ENCODE measurements at places on chromosomes 7 and 10.
A peak's percentile ranks its signal among the peaks of the same experiment; 100 is the strongest.

- no peak for DNase-seq
Observed at GRCh38 chr7:14191686-14192098, 202.2 kb upstream of the ETV1 start.

DNA sequence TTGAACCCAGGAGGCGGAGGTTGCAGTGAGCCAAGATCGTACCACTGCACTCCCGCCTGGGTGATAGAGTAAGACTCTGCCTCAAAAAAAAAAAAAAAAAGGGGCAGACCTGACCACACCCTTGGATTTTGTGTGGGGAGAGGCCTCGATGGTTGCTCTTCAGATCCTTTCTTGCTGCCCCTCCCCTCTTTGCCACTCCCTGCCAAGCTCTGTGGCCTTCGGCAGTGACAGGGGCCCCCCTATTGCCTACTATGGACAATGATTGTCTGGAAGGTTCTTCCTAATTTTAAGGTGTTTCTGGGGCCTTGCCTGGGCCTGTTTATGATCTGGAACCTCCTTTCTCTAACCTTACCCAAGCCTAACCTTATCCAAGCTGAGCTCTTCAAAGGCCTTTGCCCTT, 795 bp downstream of the PRF1 start:
- no peak for DNase-seq

GRCh38 chr10:42954766-42955492, 121.9 kb upstream of the RET start:
- no peak for DNase-seq

DNA sequence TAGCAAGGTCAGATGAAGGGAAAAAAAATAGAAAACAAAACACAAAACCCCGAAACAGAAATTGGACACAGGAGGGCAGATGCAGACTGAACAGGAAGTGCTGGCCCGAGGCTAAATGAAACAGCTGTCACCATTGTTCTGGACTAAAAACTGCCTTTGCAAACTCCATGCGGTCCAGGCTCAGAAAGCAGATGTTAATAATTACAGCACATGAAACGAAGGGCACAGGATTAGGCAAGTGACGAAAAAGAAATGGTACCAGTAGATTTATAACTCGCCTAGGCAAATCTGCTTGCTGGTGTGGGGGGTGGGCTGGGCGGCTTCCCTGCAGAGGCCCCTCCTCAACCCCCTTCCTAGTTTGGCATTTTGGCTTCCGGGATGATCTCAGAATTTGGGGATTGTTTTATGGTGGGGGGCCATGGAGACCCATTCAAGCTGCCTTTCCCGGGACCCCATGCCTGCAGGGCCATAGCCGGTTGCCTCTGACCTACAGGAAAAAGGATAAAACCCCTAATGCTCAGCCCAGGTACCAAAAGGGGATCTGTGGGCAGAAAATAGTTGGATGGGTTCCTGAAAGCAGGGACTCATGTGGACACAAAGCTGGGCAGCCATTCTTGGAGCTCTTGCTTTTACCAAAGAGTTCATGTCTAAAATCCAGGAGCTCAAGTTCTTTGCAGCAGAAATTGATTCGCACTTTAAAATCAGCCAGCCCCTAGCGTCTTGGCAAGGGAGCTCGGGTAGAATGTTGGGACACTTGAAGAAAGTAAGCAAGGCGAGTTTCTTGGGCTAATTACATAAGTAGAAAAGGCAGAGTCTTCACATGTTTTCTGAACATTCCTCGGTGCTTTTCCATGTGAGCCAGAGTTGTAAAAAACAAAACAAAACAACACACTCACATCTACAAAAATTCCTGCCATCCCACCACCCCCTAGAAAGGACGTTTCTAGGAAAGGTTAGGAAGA, 39.0 kb upstream of the EMX2 start:
- no peak for DNase-seq

GRCh38 chr7:43593010-43593409, 10.1 kb downstream of the STK17A start:
- no peak for DNase-seq

DNA sequence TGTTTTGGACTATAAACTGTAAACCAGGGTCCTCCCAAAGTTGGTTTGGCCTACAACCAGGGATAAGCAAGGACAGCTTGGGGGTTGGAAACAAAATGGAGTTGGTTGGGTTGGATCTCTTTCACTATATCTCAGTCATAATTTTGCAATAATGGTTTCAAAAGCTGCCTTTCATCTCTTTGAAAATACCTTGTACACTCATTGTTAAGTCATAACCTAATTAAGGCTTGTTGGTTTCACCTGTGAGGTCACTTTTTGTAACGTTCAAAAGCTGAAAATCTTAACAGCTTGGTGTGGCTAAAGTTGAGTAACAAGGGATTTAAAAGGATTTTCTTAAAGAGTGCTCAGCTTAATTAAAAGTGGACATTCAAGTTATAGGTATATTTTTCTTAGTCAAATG, 476.1 kb downstream of the IPMK start:
- DNase-seq: no peak

DNA sequence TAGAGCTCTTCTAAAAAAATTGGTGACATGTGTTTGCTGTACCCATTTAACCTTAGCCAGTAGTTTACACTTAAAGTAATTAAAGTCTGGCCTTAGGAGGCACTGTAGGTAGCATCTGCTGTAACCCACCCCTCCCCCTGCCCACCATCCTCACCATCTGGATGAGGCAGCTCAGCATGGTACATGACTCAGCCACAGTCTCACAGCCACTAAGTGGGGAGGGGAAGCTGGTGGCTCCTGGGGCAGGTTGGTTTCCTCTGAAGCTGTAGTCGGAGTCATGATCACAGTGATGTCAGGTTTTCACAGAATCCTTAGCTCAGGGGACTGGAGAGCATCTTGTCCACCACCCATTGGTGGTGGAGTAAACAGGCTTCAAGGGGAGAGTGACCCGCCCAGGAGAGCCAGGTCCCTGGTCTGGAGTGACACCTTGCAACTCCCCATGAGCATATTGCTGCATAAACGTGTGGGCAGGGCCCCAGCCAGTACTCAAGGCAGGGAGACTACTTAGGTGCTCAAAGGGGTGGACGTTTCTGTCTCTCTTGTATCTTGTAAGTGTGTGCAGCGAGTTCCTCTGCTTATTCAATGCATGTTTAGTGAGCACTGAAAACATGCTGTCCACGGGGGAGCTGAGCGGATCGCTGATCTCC, 125.9 kb downstream of the GRK5 start:
- DNase-seq: no peak

DNA sequence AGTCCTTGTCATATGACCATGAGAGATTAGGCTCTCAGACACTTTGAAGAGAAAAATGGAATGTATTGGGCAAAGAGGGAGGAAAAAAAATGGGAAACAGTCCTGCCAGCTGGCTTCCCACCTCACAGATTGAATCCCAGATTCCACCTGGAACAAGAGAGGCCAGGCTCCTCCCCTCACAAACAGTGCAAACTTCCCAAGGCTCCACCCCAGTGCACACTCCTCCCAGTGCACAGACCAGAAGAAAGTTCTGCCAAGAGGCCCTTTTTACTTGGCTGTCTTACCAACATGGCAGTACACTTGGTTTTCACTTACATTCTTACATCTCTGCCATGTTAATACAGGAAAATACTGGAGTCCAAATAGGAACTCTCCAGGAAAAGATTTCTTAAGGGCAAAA, 202.3 kb downstream of the AHR start:
- DNase-seq: no peak

DNA sequence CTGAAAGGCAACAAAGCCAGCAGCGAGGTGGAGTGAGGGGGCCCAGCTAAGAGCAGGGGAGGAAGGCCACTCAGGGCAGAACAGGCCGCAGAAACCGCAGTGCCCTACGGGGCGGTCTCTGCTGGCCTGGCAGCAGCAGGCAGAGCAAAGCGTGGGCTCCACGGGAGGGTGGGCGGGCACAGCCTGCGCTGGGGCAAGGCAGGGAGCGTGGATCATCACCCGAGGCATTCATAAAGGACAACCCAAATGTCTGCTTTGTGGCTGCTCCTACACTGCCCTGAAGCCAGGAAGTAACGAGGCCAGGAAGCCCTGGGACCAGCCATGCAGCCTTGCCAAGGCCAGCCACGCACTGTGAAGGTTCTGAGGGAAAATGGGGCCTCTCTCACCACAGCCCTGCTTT, 127.5 kb downstream of the MAD1L1 start:
- no peak for DNase-seq

GRCh38 chr10:15700078-15700674, 19.5 kb downstream of the ITGA8 start:
- no peak for DNase-seq

- DNase-seq: no peak
Observed at GRCh38 chr7:84474436-84474835, 279.8 kb upstream of the SEMA3A start.

DNA sequence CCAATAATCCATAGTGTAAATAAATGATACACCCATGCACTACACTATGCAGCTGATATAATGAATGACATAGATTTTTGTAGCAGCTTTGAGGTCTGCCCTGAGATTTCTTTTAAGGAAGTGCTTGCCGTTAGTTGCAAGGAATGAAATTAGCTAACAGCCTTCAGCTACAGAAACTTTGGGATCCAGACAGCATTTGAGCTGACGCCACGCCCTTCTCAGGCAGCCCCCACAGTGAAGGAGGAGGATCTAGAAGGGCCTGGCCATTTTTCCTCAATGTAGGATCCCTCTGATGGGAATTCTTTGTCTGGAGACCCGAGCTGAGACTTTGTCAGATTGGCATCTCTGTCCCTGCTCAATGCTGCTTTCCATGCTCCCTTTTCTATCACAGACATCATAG, 6.1 kb upstream of the PDK4 start:
- no peak for DNase-seq

GRCh38 chr10:122461729-122462532, 578 bp downstream of the HTRA1 start:
- DNase-seq: no peak

DNA sequence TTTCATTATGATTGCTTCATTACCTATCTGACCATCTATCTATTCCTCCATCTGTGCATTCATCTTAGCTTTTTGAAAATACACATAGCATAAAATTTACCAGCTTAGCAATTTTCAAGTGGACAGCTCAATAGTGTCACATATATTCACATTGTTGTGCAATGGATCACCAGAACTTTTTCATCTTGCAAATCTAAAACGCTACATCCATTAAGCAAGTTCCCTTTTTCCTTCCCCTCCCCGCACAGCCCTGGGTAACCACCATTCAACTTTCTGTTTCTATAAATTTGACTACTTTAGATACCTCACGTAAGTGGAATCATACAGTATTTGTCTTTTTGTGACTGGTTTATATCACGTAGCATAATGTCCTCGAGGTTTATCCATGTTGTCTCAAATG, 78.0 kb upstream of the ADRB1 start:
- no peak for DNase-seq

- DNase-seq: no peak
Observed at GRCh38 chr10:73584737-73585136, 6.4 kb downstream of the USP54 start.

DNA sequence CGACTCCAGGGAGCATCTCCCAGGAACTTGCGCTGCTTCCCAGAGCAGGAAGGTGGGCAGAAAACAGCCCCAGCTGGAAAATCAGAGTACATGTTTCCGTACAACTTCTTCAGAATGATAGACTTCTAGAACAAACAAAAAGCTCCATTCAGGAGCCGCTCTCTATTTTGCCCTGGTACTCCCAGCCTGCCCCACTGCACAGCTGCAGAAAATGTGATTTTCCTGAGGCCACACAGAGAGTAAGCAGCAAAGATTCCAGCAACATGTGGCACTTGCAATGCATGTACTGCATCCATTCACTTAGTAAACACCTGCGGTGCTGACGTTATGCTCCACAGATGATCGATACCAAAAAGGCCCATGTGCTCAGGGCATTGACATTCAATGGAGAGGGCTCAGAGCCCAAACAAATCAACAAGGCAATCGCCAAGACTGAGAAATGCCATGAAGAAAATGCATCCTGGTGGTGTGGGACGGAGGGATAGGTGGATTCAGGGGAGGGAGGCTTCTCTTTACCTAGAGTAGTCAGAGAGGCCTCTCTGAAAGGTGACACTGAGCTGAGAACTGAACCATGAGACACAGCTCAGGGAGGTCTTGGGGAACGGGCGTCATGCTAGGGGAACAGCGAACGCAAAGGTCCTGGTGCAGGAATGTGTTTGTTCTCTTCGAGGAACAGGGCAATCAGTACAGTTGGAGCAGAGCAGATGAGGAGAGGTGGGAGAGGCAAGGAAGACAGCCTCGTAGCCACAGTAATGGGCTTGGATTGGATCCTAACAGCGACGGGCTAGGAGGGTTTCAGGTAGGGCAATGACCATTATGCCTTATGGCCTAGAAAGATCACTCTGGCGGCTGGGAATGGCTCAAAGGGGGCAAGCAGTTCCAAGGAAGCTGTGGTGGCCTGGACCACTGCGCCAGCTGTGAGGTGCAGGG, 35.3 kb upstream of the DUSP5 start:
- no peak for DNase-seq

- no peak for DNase-seq
Observed at GRCh38 chr7:114008696-114009095, 89.9 kb upstream of the PPP1R3A start.

- peak; percentile 51 for DNase-seq
Observed at GRCh38 chr10:132687181-132687892, 98.6 kb downstream of the NKX6-2 start.

DNA sequence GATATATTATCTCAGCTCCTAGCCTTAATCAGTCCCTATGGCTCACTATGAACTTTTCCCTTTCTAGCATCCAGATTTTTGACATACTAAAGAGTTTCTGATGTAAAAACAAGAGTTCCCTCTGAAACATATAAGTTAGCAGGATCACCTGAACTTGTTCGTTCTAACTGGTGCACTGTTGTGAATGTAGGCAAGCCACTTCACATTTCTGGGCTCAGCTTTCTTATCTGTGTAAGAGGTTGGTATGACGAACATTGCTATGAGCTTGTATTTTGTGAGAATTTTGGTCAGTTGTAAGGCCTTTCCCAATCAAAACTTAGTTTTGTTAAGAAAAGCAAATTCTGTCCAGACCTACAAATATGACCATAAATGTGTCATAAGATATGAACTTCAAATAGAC, 46.1 kb downstream of the MAGI2 start:
- no peak for DNase-seq

DNA sequence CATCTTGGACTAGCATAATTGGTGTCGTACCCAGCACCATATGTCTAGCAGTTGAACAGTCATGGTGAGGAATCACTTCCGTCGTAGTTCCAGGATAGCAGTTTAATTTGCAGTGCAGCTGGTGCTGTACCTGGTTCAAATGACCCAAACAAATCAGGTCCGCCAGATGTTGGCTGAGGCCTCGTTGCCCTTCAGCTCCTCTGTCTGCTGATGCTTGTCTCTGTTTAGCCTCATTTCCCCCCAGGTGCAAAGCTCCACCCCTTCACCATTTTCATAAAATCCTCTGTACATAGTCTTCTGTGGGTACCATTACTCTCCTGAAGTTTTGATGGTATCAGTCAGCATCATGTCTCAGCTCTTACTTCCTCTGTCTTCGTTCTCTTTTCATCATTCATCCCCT, 35.1 kb downstream of the UMAD1 start:
- DNase-seq: no peak

DNA sequence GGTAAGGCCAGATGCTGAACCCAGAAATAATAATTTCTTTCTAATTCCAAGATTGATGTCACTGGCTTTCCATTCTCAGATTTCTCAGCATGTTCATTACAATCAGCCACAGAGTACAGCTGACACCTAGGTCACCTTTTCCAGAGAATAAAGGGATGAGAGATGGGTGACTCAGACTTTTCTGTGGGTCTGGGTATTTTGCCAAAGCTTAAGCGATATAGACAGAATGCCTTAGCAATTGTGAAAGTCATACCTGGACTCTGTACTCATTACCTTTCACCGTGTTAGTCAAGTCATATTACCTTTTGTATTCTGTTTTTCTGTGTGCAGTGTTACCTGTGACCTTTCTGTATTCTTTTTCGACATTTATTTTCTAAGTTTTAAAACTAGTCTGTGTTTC, 10.6 kb upstream of the PRTFDC1 start:
- DNase-seq: no peak

GRCh38 chr7:29864656-29865055, 58.3 kb downstream of the WIPF3 start:
- DNase-seq: no peak
